Fibroblast of pulmonary artery (primary cell): ENCODE measurements at places on chromosomes 3 and 15.

- peak; percentile 14 for DNase-seq
These were observed 2.8 kb downstream of the MRAS start for GRCh38 chr3:138351151-138351550.

- DNase-seq, result no peak
These were observed 306.8 kb downstream of the EPHA3 start for GRCh38 chr3:89414270-89414669.

DNA sequence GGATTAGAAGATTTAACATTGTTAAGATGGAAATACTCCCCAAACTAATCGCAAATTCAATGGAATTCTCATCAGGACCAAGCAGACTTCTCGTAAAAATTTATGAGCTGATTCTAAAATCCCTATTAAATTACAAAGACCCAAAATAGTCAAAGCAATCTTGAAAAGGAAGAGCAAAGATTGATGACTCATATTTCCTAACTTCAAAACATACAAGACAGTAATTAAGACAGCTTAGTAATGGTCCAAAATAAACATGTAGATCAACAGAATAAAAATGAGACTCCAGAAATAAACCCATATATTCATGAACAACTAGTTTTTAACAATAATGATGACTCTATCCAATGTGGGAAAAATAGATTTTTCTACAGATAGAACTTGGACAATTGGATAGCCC, 148.7 kb downstream of the SI start:
- no peak for DNase-seq

DNA sequence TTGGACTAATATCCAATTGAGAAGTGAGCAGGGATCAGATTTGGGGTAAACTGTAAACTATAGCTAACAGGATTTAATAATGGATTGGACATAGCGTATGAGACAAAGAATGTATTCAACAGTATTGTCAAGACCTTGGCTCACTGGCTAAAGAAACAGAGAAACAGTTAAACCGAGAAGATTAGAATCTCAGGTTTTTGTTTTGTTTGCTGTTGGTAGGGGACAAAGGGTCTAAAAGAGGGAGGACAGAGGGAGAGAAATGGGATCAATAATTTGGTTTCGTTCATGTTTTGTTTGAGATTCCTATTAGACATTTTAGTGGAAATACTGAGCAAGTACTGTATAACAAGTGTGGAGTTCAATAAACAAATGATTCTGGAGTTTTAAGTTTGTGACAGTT, 28.6 kb downstream of the CLDN1 start:
- no peak for DNase-seq

- no peak for DNase-seq
These were observed 266.6 kb downstream of the ZIC1 start for GRCh38 chr3:147675761-147676160.

- no peak for DNase-seq
These were observed 445.0 kb upstream of the PROK2 start for GRCh38 chr3:72229952-72230351.
